ENCODE measurements at places on chromosomes 13 and 19. TPM values are rescaled to one million over a fixed set of nuclear protein-coding genes. Genes with fewer than 3 reads are reported as not detected.

The IGSF23 gene
- not detected for total RNA-seq

The IGFL4 gene
- total RNA-seq: not detected

The HNRNPA1L2 gene
- total RNA-seq: 8.9 TPM

The ECSIT gene
- total RNA-seq: 39.7 TPM

The PSG4 gene
- not detected for total RNA-seq

The ZNF813 gene
- 5.2 TPM for total RNA-seq

The SIGLEC8 gene
- total RNA-seq: 0.09 TPM

The S1PR5 gene
- not detected for total RNA-seq

The DHRS12 gene
- total RNA-seq: 3.9 TPM

The PSG2 gene
- not detected for total RNA-seq

The CKM gene
- not detected for total RNA-seq

The MEDAG gene
- not detected for total RNA-seq

The ZNF790 gene
- 6.7 TPM for total RNA-seq

The MEX3D gene
- total RNA-seq: 16.1 TPM

The PDE4A gene
- total RNA-seq: 55.3 TPM

The ADAMTSL5 gene
- 5.4 TPM for total RNA-seq

The POSTN gene
- total RNA-seq: not detected

The KIR3DL2 gene
- total RNA-seq: 0.47 TPM

The SLC25A41 gene
- 0.24 TPM for total RNA-seq

The SMARCA4 gene
- total RNA-seq: 165 TPM

The EMP3 gene
- 278 TPM for total RNA-seq

The INSL3 gene
- 8.7 TPM for total RNA-seq

Data from activated CD4-positive, alpha-beta T cell treated with anti-CD3 and anti-CD28 coated beads, Interleukin-2, amount 10 ng/mL, durations not matched to agents 24 days and 14 days (primary cell).